Type B pancreatic cell (in vitro differentiated cells): ENCODE measurements at places on chromosomes 11 and 22.

DNA sequence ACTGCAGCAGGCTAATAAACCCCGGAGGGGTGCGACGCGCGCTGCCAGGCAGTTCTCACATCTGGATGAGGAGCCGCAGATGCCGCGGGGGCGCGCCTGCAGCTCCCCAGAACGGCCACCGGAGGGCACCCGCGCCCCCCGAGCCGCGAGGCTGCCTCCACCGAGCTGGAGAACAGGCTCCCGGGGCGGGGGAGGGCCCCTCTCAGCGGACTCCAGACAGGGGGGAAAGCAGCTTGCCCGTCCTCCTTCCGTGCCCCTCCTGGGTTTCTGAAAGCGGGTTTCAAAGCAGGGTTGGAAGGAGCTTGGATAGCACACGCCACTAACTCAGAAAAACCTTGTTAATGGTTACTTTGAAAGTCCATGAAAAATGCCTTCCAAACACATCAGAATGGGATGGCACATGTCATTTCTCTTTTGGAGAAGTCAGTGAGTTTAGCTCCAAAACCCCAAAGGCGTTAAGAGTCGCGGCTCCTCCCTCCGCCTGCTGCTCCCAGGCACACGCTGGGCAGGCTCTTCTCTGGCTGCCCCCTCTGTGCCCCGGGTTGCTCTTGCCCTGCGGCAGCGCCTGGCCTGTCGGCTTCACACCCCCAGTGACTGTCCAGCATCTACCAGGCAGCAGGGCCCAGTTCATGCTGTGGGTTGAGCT, 317.8 kb downstream of the NTM start:
- no peak overlapping the region for H3K4me3 ChIP-seq
- no peaks in the 10 kb centered on the region for H3K36me3 ChIP-seq
- DNase-seq: peak; percentile 84
- H3K27ac ChIP-seq: no peak overlapping the region

DNA sequence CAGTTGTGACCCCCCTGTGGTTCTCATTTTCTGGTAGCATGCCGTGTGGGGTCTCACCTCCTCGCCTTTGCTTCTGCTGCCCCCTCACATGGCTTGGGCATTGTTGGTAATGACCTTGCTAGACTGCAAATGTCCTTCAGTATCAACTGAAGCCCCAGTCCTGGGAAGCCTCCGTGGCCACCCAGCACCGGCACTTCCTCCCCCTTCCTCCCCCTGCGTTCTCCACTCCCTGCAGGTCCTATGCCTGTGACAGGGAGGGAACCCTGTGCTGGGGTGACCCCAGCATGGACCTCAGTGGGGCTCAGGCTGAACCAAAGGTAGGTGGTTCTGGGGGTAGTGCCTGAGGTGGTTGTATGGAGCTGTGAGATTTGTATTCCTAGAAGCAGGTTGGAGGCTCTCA, 5.9 kb downstream of the ST3GAL4 start:
- peaks cover 29% of the 10 kb centered on the region for H3K4me1 ChIP-seq
- H3K36me3 ChIP-seq: no peaks in the 10 kb centered on the region
- no peak for DNase-seq
- no peaks in the 10 kb centered on the region for H3K27me3 ChIP-seq
- no peak overlapping the region for H3K4me3 ChIP-seq

DNA sequence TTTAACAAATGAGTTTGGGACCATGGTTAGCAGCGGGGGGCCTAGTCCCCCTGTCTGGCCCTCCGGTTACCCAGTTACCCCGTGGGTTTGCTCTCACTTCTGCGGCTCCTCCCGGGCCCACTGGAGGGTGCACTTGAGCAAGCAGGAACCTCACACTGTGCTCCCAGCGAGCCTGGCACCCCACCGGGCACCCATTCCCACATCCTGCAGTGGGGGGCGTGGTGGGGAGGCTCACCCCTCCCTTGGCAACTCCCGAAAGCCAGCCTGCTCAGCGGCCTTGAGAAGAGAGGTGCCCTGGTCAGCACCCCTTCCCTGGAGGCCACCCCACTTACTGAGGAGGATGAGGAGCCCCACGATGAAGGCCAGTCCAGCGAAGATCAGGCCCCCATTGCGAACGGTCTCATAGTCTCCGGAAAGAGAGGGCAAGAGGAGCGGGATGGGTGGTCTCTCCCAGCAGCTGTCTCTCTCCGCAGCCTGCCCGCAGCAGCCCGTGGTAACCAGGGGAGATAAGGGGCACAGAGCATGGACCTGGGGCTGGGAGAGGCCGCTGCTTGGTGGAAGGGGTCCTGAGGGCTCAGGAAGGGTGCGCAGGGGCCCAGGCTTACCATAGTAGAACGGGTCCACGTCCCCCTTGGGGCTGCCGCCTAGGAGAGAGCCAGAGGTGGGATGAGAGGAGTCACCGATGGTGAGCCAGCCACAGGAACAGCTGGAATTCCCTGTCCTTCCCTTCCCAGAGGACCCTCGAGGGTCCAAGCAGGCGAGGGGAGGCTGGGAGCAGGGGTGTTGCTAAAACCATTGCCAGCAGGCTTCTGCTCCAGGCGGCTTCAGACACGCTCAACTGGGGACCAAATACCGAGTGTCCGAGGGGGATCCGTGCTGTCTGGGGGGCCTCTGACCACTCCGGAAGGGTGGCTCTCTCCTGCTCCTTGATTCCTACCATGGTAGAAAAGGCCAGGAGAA, 2.2 kb downstream of the FXYD2 start:
- no peak overlapping the region for H3K4me3 ChIP-seq
- H3K4me1 ChIP-seq: peaks cover 18% of the 10 kb centered on the region
- H3K27ac ChIP-seq: peak overlapping the region; percentile 9
- peaks cover 16% of the 10 kb centered on the region for H3K27me3 ChIP-seq
- DNase-seq: no peak

DNA sequence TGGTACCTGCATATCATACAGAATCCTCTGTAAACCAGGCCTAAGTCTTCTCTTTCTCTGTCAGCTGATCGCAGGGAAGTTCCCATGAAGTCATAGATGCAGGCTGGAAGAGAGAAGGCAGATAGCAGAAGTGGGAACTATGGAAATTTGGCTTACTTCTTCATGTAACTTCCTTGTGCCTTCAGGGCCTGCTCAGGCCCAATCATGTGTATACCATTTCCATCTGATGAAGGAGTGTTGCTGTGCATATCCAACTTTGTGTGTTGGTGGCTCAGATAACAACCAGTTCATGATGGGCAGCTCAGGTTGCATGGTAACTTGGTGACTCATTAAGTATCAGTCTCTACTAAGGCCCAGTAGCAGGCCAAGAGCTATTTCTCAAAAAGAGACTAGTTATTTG, 53.1 kb upstream of the CEP295 start:
- DNase-seq: no peak
- H3K27me3 ChIP-seq: peaks cover 3% of the 10 kb centered on the region

DNA sequence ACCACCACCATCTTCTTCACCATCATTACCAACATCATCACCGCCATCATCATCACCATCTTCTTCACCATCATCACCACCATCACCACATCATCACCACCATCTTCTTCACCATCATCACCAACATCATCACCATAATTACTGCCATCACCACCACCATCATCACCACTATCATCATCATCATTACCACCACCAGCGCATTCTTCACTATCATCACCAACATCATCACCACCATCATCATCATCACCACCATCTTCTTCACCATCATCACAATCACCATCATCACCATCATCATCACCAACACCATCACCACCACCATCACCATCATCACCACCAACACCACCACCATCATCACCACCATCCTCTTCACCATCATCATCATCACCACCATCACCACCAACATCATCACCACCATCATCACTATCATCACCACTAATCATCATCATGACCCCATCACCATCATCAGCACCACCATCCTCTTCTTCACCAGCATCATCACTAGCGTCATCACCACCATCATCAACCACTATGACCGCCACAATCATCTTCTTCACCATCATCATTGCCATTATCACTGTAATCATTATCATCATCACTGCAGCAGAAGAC, 303.8 kb downstream of the CTTN start:
- no peaks in the 10 kb centered on the region for H3K27me3 ChIP-seq
- H3K4me1 ChIP-seq: no peaks in the 10 kb centered on the region
- DNase-seq: no peak
- H3K27ac ChIP-seq: no peak overlapping the region
- H3K36me3 ChIP-seq: no peaks in the 10 kb centered on the region

- DNase-seq: no peak
- no peak overlapping the region for H3K27ac ChIP-seq
- H3K36me3 ChIP-seq: no peaks in the 10 kb centered on the region
- H3K4me3 ChIP-seq: no peak overlapping the region
Measured at GRCh38 chr11:122893131-122893530, 10.6 kb downstream of the JHY start.

GRCh38 chr22:40739721-40740120, 60.4 kb downstream of the MCHR1 start:
- H3K4me1 ChIP-seq: peaks cover 7% of the 10 kb centered on the region
- no peak overlapping the region for H3K4me3 ChIP-seq
- no peaks in the 10 kb centered on the region for H3K27me3 ChIP-seq
- no peaks in the 10 kb centered on the region for H3K36me3 ChIP-seq

- no peak for DNase-seq
- H3K4me3 ChIP-seq: no peak overlapping the region
- H3K27me3 ChIP-seq: no peaks in the 10 kb centered on the region
- no peak overlapping the region for H3K27ac ChIP-seq
- peaks cover 20% of the 10 kb centered on the region for H3K4me1 ChIP-seq
- H3K36me3 ChIP-seq: peaks cover 8% of the 10 kb centered on the region
Measured at GRCh38 chr11:79122759-79123158, 318.1 kb downstream of the TENM4 start.
